ENCODE measurements at places on chromosomes 7 and 10.

- no peak for DNase-seq
These were observed 180.2 kb upstream of the FZD1 start for GRCh38 chr7:91083855-91084644.

DNA sequence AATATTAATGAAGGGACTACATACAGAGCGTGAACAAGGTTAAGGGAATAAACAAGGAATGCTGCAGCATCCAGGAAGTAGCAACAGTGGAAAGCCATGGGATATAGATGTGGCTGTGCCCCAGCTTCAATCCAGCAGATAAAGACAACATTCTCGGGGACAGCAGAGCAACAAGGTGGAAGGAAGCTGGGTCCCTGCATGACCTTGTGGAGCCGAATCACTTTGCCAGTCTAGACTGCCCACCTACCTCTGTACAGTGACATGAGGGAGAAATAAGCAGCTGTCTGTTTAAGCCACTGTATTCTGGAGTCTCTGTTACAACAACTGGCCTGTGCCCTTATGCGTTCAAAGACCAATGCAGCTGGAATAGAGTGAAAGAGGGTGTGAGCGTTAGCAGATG, 30.1 kb upstream of the SAMD8 start:
- DNase-seq = no peak

DNA sequence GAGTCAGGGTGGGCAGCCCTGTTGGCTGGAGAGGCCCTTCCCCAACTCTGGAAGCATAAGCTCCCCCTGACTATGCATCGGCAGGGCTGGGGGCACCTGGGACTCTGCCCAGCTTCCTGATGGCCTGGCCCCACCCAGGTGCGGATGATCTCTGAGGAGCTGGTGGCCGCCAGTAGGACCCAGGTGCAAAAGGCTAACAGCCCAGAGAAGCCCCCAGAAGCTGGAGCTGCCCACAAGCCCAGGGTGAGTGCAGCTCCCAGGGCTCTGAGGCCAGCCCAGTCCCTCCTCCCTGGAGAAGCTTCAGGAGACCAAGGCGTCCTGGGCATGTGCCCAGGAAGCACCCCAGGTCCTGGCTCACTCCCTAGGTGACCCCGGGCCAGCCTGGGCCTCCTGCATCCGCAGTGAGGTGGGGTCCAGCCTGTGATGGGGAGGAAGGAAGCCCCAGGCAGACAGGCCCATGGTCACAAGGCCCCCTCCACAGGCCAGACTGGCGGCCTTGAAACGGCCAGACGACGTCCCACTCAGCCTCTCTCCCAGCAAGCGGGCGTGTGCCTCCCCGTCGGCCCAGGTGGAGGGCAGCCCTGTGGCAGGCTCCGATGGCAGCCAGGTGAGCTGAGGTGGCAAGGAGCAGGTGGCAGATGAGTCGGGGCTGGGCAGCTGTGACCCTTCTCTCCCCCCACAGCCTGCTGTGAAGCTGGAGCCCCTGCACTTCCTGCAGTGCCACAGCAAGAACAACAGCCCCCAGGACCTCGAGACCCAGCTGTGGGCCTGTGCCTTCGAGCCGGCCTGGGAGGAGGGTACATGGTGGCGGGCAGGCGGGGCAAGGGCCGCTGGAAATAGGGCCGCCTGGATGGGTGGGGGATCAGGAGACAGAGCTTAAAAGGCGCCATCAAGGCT, 3.0 kb downstream of the LRWD1 start:
- DNase-seq = peak; percentile 46

- DNase-seq = no peak
These were observed 281.3 kb upstream of the IGFBP3 start for GRCh38 chr7:46202379-46202778.

DNA sequence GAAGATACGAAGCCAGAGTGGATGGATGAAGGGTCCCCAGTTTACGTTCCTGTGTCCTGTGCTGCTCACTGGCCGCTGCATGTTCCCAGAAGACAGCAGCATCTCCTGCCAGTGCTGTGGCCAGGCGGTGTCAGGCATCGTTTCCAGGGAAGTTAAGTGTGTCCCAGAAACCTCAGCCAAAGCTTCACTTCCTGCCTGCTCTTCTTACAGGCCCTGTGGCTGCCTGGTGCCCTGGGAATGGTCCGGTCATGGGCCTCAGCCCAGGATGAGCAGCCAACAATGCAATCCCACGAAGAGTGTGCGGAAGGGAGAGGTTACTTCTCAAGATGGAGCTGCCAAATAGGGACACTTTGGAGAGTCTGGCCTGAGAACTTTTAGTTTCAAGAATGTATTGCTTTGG, 99.7 kb upstream of the TARP start:
- DNase-seq = no peak

DNA sequence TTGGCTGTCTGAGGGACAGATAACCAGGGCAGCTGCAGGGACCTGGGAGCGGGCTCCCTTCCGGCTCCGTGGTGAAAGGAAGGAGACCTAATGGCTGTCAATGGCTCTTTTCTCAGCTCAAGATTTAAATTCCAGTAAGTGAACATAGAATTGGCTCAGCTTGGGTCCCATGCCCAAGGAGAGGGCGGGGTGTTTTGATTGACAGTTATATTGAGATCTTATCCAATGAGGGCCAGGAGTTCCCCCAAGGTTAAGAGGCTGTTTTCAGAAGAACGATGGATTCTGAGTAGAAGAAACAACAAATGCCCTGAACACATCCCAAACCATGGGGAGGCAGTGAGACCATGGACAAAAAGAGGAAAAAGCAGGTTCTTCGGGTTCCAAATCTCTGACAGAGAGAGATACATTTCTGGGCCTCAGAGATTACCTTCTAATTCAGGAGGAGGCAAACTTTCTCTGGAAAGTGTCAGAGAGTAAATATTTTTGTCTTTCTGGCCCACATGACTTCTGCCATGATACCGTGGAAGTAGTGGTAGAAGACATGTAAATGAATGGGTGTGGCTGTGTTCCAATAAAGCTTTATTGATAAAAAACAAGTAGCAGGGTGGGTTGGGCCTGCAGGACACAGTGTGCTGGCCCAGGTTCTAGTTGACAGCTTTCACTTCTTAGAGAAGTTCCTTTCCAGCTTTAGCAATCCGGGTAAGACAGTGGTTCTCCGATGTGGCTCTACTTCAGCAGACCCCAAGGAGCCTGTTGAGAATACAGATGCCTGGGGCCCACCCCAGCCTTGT, 219.6 kb downstream of the RPS24 start:
- no peak for DNase-seq

DNA sequence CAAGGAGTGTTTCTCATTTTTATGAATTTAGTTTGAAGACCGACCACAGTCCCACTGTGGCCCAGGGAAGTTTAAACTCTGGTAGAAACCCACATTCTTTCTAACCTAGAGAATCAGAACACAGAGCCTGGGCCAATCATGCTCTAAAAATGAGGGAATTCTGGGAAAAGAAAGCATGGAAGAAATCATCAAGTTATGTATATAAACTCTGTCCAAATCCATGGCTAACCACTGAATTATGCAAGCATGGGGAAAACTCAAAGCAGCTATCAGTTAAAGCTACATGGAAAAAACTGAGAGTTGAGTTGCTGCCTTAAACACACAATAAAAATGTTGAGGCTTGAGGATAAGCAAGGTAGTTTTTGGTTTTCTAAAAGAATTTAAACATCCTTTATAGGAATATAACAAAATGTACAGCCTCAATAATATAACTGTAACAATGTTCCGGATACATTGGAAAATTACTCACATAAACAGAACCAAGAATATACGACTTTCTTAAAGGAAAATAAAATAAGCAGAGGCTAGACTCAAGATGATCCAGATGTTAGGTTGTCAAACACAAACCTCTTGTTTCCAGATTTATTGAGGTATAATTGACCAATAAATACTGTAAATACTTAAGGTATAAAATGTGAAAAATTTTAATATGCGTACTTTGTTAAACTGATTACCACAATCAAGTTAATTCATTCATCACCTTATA, 311.2 kb upstream of the GNAI1 start:
- no peak for DNase-seq

- DNase-seq = no peak
These were observed 128.4 kb downstream of the ARHGAP22 start for GRCh38 chr10:48476279-48476982.

- DNase-seq = no peak
These were observed 119.6 kb downstream of the TRIM24 start for GRCh38 chr7:138579671-138580070.

- no peak for DNase-seq
These were observed 78.2 kb downstream of the GALNT11 start for GRCh38 chr7:152103691-152104090.

GRCh38 chr10:102753718-102754117, 10.0 kb downstream of the WBP1L start:
- no peak for DNase-seq

GRCh38 chr7:24457219-24457558, 116.1 kb upstream of the PALS2 start:
- no peak for DNase-seq
